ENCODE measurements at places on chromosomes 6 and 20. TPM values are rescaled to one million over a fixed set of nuclear protein-coding genes. Genes with fewer than 3 reads are reported as not detected.
A peak's percentile ranks its signal among the peaks of the same experiment; 100 is the strongest.

The LY6G6F gene
- total RNA-seq = not detected

The HUS1B gene
- total RNA-seq = 2.1 TPM

The BPIFB2 gene
- total RNA-seq = not detected

The MAP3K7 gene
- 31.8 TPM for total RNA-seq

The DIDO1 gene
- total RNA-seq = 61.2 TPM

The SRMS gene
- not detected for total RNA-seq

The FAM83C gene
- total RNA-seq = not detected

DNA sequence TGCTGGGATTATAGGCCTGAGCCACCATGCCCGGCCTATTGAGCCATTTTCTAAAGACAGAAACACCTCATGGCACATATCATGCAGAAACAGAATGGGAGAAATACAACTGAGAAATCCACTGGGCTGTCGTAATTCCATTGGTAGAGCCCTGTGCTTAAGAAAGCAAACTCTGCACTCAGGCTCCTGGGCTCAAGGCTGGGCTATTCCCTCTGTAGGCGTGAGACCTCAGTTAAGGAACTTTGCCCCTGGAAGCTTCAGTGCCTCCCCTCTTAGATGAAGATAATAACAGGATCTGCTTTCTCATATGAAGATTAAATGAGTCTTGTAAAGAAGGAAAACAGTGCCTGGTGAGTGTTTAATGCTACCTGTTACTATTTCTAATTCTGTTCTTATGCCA is 120.3 kb downstream of the PXDC1 start:
- no peak for DNase-seq

GRCh38 chr6:95093154-95093553 is 484.2 kb upstream of the MANEA start:
- DNase-seq = no peak

GRCh38 chr20:48705240-48706115 is 122.3 kb downstream of the PREX1 start:
- DNase-seq = no peak

GRCh38 chr20:46093531-46093930 is 3.8 kb upstream of the NCOA5 start:
- no peak for DNase-seq

DNA sequence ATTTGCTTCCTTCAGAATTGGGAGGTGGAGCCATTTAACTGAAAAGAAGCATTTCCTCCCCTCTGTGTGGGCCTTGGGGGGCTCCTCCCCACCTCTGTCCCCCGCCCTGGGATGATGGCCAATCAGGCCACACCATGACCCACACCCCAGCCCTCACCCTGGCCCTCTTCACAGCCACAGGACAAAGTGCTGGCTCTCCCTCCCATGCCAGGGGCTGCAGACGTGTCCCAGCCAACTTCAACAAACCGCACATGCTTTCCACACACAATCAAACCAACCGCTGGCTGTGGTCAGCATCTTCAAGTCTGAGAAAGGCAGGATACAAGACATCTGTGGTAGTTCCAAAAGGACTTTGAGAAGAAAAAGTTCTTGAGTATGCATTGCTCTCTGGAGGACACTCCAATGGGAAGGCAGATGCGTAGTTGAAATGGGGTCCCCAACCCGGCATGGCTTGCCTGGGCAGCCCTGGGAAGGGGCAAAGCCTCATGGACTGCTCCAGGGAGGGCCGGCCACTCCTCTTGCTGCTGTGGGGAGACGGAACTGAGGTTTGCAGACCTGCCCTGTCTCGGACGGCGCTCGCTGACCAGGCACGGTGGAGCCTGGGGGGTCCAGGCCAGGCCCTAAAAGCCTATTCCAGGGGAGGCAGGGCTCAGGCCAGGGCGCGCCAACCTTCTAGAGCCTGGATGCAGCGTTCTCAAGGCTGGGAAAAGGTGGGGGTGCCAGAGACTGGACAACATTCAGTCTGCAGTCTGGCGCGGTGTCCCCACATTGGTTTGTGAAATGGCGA is 12.2 kb downstream of the TTLL2 start:
- no peak for DNase-seq

GRCh38 chr20:46568570-46569129 is 18.2 kb upstream of the OCSTAMP start:
- DNase-seq = no peak

DNA sequence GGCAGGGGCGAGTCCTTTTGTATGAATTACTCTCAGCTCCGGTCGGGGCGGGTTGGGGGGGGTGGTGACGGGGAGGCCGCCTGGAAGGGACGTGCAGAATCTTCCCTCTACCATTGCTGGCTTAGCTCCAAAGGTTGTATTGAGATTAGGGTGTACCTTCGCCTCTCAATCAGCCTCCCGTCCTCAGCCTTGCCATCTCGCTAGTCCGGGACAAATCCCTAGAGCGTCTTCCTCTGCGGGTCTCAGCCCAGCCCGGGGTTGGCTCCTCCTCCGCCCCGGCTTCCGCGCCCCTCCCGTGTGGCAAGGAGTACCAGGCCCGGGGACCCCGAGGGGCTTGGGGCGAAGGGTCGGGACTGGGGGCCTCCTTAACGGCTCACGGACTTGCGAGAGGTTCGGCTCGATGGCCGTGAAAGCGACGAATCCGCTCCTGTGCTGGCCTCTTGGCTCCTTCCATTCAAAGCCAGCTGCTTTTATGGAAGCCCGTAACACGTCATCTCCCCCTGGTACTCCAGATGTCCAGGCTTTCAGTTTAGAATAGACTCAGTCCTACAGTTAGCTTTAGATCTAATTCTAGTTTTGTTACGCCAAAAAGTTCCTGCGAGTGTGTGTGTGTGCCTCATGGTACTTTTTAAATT is 636 bp upstream of the EEF1A1 start:
- DNase-seq = peak; percentile 92

DNA sequence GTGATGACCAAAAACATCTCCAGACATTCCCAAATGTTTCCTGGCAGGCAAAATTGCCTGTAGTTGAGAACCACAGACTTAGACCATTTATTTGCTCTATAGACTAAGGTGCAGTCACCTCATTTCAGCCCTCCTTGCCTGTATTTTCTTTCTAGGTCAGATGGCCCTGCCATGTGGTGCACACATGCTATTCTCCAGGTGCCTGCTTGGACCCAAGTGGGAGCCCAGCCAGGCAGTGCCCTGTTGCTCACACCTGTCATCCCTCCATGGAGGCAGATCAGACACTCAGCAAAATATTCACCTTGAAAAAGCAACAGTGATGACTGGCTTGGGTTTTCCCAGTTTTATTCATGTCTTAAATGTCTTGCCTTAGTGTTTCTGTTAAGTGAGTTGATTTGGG is 311.4 kb downstream of the TFAP2C start:
- DNase-seq = no peak

- no peak for DNase-seq
These were observed 15.0 kb upstream of the PRIM2 start for GRCh38 chr6:57302477-57302876.

DNA sequence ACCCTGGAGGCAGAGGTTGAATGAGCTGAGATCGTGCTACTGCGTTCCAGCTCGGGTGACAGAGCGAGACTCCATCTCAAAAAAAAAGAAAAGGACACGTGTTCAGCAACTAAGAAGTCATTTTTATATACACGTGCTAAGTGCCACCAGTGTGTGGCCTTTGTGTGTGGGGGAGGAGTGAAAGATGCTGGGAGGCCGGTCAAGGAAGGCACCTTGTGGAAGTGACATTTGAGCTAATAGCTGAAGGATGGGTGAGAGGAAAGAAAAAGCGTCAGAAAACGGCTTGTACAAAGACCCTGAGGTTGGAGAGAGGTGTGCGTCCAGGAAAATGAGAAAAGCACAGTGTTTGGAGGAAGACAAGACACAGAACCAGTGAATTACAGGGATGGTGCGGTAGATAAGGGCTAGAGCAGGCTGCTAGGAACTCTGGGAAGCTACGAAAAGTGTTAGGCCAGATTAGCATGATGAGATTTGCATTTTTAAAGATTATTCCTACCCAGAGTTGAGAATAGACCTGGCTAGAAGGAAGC is 11.6 kb downstream of the RREB1 start:
- no peak for DNase-seq

GRCh38 chr20:8454137-8454712 is 322.2 kb downstream of the PLCB1 start:
- no peak for DNase-seq

DNA sequence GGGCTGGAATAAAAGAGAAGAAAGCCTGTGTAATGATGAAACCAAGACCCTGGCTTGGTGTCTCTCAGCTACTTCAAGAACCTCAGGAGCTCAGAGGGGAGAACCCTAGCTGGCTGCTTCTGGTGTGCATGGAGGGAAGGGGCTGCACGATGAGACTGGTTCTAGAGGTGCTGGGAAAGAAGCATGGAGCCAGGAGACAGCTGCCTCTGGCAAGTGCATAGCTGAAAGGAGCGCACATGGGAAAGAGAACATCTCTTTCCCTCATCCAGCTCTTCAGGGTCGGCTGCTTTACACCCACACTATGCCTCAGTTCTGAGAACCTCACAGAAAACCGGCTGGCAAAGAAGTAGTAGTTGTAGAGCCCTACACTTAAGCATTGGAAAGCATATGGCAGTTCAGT is 139.5 kb downstream of the QKI start:
- DNase-seq = no peak

DNA sequence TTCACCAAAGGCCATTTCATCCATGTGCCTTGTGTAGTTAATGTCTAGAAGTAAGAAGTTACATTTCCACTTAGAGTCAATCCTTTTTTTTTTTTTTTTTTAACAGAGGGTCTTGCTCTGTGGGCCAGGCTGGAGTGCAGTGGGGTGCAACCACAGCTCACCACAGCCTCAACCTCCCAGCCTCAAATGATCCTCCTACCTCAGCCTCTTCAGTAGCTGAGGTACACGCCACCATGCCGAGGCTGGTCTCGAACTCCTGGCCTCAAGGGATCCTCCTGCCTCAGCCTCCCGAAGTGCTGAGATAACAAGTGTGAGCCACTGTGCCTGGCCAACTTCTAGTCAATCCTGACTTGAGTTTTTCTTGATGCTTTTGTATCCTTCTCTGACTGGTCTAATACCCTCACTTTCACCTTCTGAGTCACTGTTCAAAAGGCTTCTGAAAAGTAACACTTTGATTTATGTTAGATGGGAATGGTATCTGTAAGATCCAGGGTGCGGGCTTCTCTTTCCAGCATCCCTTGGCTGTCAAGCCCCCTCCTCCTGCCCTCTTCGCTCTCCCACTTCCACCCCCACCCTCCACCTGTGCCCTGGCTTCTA is 22.1 kb downstream of the TRAM2 start:
- DNase-seq = no peak

DNA sequence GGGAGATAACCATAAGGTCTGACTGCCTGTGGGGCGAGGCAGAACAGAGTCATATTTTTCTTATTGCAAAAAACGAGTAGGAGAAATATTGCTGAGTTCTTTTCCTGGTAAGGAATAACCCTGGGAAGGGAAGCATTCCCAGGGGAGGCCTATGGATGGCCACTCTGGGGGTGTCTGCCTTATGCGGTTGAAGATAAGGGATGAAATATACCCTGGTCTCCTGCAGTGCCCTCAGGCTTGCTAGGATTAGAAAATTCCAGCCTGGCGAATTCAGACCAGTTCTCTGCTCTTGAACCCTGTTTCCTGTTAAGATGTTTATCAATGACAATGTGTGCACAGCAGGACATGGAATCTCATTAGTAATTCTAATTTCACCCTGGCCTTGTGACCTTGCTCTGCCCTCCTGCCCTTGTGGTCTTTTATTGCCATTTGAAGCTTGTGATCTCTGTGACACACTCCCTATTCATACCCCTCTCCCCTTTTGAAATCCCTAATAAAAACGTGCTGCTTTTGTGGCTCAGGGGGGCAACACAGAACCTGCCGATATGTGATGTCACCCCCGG is 491.1 kb upstream of the EYS start:
- no peak for DNase-seq

- DNase-seq = no peak
These were observed 33.4 kb upstream of the CCR6 start for GRCh38 chr6:167089243-167090142.

GRCh38 chr6:42569102-42570028 is 5.5 kb downstream of the UBR2 start:
- no peak for DNase-seq

GRCh38 chr20:11311659-11312224 is 606.0 kb upstream of the BTBD3 start:
- DNase-seq = no peak

- DNase-seq = no peak
These were observed 102.7 kb upstream of the QKI start for GRCh38 chr6:163311830-163312229.

GRCh38 chr6:97282238-97282725 is 734 bp downstream of the MMS22L start:
- DNase-seq = no peak

- peak; percentile 84 for DNase-seq
These were observed 13.2 kb downstream of the OTOR start for GRCh38 chr20:16761305-16761829.

DNA sequence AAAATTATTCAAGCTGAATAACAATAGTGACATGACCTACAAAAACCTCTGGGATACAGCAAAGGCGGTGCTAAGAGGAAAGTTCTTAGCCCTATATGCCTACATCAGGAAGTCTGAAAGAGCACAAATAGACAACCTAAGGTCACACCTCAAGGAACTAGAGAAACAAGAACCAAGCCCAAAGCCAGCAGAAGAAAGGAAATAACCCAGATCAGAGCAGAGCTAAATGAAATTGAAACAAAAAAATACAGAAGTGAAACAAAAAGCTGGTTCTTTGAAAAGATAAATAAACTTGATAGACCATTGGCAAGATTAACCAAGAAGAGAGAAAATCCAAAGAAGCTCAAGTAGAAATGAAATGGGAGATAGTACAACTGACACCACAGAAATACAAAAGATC is 47.6 kb upstream of the NOTCH4 start:
- DNase-seq = peak; percentile 74

- no peak for DNase-seq
These were observed 28.2 kb upstream of the FUCA2 start for GRCh38 chr6:143539734-143540133.

DNA sequence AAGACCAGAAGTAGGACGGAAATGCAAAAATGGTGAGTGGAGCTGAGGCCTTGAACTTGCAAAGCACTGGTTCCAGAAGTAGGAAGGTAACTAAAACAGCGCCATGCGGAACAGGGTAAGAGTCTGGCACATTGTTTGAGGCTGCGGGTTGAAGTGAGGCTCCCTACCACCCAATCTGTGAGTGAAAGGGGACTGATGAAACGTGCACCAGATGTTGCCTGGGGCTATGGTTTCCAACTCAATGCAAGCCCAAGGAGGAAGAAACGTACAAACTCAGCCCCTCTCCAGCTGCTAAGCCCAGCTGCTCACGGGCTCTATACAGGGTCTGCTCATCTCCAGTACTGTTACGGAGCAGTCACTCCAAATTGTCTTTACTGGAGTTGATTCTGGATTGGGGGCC is 68.7 kb upstream of the KCNK16 start:
- no peak for DNase-seq

DNA sequence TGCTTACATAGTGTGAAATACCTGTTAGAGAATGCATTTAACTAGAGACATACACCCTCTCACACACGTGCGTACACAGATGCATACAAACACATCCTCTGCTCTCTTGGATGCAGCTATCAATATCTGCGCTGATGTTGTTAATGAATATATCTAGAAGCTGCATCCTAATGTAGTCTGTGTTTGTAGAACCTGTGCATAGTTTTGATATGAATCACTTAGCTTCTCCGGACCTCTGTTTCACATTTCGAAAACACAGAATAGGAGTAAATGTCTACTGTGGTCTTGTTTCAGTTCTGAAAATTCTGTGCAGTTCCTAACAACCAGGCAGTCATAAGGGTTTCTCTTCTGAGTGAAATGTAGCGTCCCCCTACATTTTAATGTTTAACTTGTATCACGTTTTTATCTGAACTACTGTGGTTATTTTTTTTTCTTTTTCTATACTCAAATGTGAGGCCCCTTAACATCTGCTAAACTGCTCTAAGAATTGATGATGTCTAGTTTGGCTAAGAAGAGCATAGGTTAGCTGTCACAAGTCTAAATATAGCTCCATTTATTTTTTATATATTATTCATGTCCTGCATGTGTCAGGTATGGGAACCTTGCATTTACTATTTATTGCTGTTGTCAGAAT is 254.5 kb downstream of the TMEM242 start:
- peak; percentile 64 for DNase-seq
